Spinal cord (tissue), 10 donors: ENCODE measurements at places on chromosomes 2 and 18. TPM values are rescaled to one million over a fixed set of nuclear protein-coding genes. Genes with fewer than 3 reads are reported as not detected.
A peak's percentile ranks its signal among the peaks of the same experiment; 100 is the strongest.

- DNase-seq, result peak; percentile 71
Observed at GRCh38 chr18:24397131-24397693, 412 bp downstream of the OSBPL1A start.

DNA sequence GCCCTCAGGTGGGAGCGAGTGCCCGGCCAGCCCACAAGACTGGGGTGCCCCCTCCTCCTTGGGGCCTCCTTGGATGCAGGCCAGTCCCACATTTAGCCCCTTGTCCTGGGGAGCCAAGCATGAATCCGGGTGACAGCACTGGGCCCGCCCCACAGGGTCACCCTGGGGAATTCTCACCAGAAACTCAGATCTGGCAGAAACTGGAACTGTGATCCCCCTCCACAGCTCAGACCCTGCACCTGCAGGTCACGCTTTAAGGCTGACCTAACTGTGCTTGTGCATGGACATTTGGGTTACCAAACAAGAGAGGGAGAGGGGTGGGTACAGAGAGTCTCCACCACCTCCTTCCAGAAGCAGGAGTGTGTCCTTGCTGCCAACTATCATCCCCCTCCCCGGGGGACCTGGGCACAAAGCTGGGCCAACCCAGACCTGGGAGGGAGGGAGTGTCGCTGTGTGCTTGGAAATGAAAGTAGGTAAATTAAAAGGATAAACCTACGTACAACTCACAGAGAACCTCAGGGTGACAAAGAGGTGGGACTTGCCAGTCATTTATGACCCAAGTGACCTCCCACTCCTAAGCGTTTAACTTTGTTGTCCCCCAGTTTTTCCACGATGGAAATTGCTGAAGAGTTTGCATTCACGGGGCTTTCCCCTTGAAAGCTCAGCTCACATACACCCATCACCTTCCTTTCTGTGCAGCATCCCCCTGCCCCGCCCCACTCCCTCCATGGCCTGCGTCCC lies 9.1 kb downstream of the ITM2C start:
- DNase-seq, result no peak

- no peak for DNase-seq
Observed at GRCh38 chr2:237593596-237594320, 3.2 kb upstream of the RAB17 start.

- DNase-seq, result no peak
Observed at GRCh38 chr2:190990132-190990531, 23.8 kb downstream of the STAT1 start.

GRCh38 chr2:188518381-188518780 lies 226.7 kb downstream of the GULP1 start:
- DNase-seq, result no peak

AGXT gene
- total RNA-seq, result not detected

GRCh38 chr2:239943571-239943970 lies 81.6 kb downstream of the NDUFA10 start:
- DNase-seq, result no peak

- DNase-seq, result no peak
Observed at GRCh38 chr18:58605027-58606020, 23.6 kb downstream of the ALPK2 start.

SERPINB4 gene
- total RNA-seq, result not detected
